ENCODE measurements at places on chromosomes 11 and 22.

GRCh38 chr22:27372969-27373670, 428.4 kb downstream of the MN1 start:
- peaks cover 21% of the 10 kb centered on the region for H3K27me3 ChIP-seq
- H3K27ac ChIP-seq: no peak overlapping the region
- no peak overlapping the region for H3K4me3 ChIP-seq
- H3K4me1 ChIP-seq: no peaks in the 10 kb centered on the region
- H3K36me3 ChIP-seq: no peaks in the 10 kb centered on the region
- no peak for DNase-seq

GRCh38 chr22:22955866-22956535, 68.4 kb downstream of the IGLL5 start:
- H3K36me3 ChIP-seq: no peaks in the 10 kb centered on the region
- H3K4me1 ChIP-seq: peaks cover 47% of the 10 kb centered on the region

GRCh38 chr22:30705710-30706651, 11.3 kb downstream of the OSBP2 start:
- no peaks in the 10 kb centered on the region for H3K36me3 ChIP-seq
- no peak overlapping the region for H3K4me3 ChIP-seq
- peak; percentile 73 for DNase-seq

DNA sequence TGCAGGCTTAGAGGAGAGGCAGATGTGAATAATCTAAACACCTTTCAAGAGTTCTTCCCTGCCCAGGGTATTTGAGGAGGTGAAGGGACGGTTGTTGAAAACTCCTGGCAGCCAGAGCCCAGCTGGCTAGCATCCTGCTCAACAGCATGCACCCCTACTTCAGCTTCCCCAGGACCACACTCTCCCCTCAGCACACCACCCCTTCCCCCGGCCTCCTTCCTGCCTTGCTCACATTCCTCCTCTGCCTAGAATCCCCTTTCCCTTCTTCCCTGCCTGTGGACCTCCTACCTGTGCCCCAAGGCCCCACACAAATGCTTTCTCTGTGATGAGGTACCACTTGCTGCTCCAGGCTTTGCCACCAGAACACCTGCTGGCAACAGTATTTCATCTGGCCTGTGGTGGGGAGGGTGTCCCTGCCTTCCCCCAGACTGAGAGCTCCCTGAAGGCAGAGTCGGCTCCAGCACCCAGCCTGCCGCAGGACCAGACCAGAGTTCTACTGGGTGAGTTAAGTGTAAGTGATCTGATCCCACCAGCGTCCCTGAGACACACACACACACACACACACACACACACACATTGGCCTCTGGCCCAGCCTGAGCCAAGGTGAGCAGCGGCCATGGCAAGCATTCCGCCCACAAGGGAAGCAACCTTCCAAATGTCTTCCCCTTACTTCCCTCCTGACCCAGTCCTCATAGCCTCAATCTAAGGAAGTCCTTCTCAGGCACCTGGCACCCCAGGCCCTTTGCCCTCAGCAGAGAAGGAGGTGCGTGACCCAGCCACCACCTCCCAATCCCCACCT, 79.5 kb downstream of the PDE2A start:
- peaks cover 19% of the 10 kb centered on the region for H3K4me1 ChIP-seq
- H3K27me3 ChIP-seq: peaks cover 28% of the 10 kb centered on the region
- no peak overlapping the region for H3K27ac ChIP-seq
- no peak overlapping the region for H3K4me3 ChIP-seq
- no peaks in the 10 kb centered on the region for H3K36me3 ChIP-seq

DNA sequence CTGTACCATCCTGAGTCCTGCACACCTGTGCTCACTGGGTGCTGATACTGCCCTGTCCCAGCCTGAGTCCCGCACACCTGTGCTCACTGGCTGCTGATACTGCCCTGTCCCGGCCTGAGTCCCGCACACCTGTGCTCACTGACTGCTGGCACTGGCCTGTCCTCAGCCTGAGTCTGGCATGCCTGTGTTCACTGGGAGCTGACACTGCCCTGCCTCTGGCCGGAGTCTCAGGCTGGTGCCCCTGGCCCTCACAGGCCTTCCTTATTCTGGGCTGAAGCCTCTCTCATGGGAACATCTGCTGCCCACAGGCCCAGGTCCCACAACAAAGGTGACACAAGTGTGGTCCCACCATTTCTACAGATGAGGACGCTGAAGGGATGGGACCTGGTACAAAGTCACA, 115.1 kb downstream of the MPPED1 start:
- H3K27me3 ChIP-seq: no peaks in the 10 kb centered on the region
- no peaks in the 10 kb centered on the region for H3K36me3 ChIP-seq
- no peak for DNase-seq
- H3K27ac ChIP-seq: no peak overlapping the region

- H3K4me3 ChIP-seq: peak overlapping the region; percentile 72
- H3K27me3 ChIP-seq: no peaks in the 10 kb centered on the region
- H3K27ac ChIP-seq: peak overlapping the region; percentile 82
- peaks cover 26% of the 10 kb centered on the region for H3K4me1 ChIP-seq
- no peak for DNase-seq
- no peaks in the 10 kb centered on the region for H3K36me3 ChIP-seq
Observed at GRCh38 chr11:82899957-82900276, 313 bp downstream of the PRCP start.

DNA sequence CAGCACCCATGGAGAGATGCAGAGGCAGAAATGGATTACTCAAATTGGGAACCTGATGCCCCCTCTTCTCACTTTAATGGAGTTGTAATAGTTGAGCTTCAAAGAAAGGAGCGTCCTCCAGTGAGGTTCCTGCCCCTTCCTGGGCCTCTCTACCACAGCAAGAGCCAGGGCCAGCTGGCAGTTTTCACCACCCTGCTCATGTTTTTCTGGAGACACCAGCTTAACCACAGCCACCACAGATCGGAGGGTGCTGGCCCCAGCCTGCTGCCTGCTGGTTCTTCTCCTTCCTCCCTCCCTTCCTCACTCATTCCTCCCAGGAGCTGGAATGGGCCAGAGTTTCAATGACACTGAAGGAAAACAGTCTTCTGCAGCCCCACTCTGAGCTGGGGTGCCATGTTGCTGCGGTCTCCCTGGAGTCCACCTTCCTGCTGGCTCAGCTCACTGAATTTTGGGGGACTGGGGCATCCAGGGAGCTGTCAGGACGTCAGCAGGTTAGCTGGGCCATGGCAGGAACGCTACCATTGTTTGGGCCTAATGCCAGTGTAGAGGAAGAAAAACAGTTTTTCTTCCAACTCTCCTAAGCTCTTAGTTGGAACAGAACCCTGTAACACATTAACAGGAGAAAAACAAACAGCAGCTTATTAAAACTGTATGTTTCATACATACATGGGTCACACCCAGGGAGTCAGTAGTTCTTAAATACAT, 57.7 kb downstream of the TRAF6 start:
- no peak overlapping the region for H3K27ac ChIP-seq
- H3K4me1 ChIP-seq: no peaks in the 10 kb centered on the region
- H3K27me3 ChIP-seq: no peaks in the 10 kb centered on the region
- DNase-seq: no peak
- no peak overlapping the region for H3K4me3 ChIP-seq
- H3K36me3 ChIP-seq: no peaks in the 10 kb centered on the region

DNA sequence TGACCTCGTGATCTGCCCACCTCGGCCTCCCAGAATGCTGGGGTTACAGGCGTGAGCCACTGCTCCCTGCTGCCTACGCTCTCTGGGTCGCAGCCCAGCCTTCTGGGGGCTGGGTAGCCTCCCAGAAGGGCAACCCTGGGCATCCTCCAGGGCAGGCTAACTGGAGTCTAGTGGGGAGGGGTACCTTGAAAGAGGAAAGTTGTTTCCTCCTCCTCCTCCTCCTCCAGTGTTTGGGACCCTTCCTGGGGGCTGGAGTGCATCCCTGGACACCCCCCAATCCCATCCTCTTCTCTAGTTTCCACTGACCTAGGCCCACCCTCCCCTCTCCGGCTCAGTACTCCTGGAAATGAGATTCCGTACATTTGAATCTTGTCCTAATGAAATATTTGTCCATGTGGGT, 1.3 kb downstream of the PNPLA3 start:
- H3K36me3 ChIP-seq: no peaks in the 10 kb centered on the region
- H3K4me3 ChIP-seq: no peak overlapping the region
- peaks cover 77% of the 10 kb centered on the region for H3K27me3 ChIP-seq
- H3K4me1 ChIP-seq: no peaks in the 10 kb centered on the region

- H3K4me3 ChIP-seq: no peak overlapping the region
- H3K36me3 ChIP-seq: no peaks in the 10 kb centered on the region
- DNase-seq: no peak
- no peak overlapping the region for H3K27ac ChIP-seq
Observed at GRCh38 chr11:45211732-45212131, 65.3 kb downstream of the PRDM11 start.

DNA sequence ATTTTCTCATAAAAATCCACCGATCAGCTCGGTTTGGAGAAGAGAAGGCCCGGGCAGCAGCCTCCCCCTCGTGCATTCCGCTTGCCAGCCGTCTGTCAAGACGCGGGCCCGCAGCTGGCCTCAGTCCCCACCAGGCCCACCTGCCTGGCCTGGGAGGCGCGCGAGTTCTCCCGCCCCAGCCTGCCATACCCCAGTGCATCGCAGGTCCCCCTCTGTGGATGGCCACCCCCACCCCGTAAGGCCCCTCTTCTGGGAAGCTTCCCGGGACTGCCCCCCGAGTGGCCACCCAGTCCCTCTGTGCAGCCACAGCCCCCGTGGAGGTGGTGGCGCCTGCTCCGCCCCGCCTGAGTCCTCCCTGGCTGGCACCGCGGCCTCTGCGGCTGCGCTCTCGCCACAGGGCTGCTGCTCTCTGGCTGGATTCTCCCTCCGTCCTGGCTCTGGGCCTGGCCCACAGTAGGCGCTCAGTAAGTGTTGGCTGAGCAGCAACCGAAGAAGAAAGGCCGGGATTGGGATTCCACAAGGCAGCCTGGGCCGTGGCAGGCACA, 74.0 kb upstream of the TCF20 start:
- H3K4me1 ChIP-seq: no peaks in the 10 kb centered on the region
- peaks cover 71% of the 10 kb centered on the region for H3K27me3 ChIP-seq
- H3K27ac ChIP-seq: no peak overlapping the region
- H3K36me3 ChIP-seq: no peaks in the 10 kb centered on the region

GRCh38 chr11:39255648-39256047, 2203.8 kb downstream of the LRRC4C start:
- H3K36me3 ChIP-seq: no peaks in the 10 kb centered on the region
- no peaks in the 10 kb centered on the region for H3K27me3 ChIP-seq
- DNase-seq: no peak
- H3K27ac ChIP-seq: no peak overlapping the region

DNA sequence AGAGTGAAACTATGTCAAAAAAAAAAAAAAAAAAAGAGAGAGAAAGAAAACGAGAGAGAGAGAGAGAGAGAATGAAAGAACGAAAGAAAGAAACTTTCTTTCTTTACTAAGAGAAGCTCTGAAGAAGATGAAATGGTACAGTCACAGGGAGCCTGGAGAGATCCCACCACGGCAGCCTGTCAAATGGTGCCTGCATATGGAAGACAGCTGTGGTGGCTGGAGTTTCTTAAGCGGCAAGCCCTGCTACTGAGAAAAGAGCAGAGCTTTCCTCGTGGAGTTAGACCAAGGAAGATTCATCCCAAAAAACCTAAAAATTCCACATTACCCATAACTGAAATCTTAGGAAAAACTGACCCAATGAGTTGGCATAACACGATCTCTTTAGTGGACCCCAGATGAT, 66.7 kb downstream of the MICAL3 start:
- no peak for DNase-seq
- H3K27me3 ChIP-seq: no peaks in the 10 kb centered on the region
- no peak overlapping the region for H3K27ac ChIP-seq
- no peaks in the 10 kb centered on the region for H3K36me3 ChIP-seq
- no peaks in the 10 kb centered on the region for H3K4me1 ChIP-seq

DNA sequence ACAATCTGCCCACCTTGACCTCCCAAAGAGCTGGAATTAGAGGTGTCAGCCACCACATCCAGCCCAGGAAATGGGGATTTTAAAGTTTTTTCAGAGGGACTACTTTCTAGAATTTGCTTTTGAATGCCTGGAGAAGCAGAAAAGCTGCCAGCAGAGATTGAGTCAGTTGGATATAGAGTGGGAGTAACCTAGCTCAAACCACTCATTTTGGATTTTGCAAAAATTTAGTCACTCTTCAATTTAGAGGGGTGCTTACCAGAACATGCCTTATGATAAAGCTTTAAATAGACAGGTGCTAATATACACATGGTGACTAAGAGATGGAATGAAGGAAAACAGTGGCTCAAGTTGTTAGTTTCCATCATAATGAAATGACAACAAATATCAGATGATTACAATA, 26.5 kb upstream of the PSMA1 start:
- H3K27me3 ChIP-seq: no peaks in the 10 kb centered on the region
- no peak overlapping the region for H3K27ac ChIP-seq
- DNase-seq: no peak
- H3K4me1 ChIP-seq: peaks cover 7% of the 10 kb centered on the region
- H3K36me3 ChIP-seq: no peaks in the 10 kb centered on the region

GRCh38 chr11:66359662-66360087, 11.9 kb downstream of the SLC29A2 start:
- no peak for DNase-seq
- no peak overlapping the region for H3K27ac ChIP-seq
- no peak overlapping the region for H3K4me3 ChIP-seq

GRCh38 chr11:63680834-63681320, 423 bp upstream of the RTN3 start:
- DNase-seq: no peak
- H3K4me1 ChIP-seq: peaks cover 16% of the 10 kb centered on the region
- no peak overlapping the region for H3K27ac ChIP-seq
- H3K4me3 ChIP-seq: peak overlapping the region; percentile 82

- no peaks in the 10 kb centered on the region for H3K36me3 ChIP-seq
- no peak overlapping the region for H3K4me3 ChIP-seq
Observed at GRCh38 chr22:49649166-49650068, 178.3 kb downstream of the BRD1 start.

DNA sequence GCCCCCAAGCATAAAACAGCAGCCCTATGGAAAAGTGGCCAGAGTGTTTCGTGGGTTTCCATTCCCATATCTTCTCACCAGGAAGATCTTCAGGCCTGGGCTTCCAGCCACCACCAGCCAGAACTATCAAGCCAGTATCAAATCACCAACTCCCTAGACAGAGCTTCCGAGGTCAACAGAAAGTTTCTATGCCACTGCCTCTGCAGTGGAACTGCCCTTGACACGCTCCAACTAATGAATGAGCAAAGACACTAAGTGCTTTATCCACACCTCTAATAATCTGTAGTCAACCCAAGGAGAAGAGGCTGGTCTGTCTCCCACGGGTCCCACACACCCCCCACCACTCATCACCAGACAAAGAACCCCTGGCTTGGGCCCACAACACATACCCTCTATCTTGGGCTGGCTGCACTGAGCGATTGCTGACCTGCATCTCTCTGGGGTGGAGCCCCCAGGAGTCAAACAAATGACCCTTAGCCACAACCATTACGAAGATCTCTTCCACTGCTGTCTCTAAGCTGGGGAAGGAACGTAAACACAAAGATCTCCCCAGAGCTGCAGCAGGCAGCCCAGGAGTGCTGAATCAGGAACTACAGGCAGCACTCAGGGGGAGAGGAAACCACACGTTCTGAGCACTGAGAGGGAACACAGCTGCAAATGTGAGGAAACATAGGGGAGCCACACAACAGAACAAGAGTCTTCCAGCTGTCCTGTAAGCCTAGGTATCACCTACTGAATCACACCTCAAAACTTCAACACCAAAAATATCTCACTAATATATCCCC, 9.7 kb downstream of the OR5AN1 start:
- H3K27ac ChIP-seq: peak overlapping the region; percentile 71
- peak; percentile 90 for DNase-seq
- no peaks in the 10 kb centered on the region for H3K27me3 ChIP-seq
- peaks cover 22% of the 10 kb centered on the region for H3K4me1 ChIP-seq
- H3K36me3 ChIP-seq: no peaks in the 10 kb centered on the region
- peak overlapping the region; percentile 16 for H3K4me3 ChIP-seq
